Nephron progenitor cell (in vitro differentiated cells): ENCODE measurements at places on chromosomes 6 and 20.

DNA sequence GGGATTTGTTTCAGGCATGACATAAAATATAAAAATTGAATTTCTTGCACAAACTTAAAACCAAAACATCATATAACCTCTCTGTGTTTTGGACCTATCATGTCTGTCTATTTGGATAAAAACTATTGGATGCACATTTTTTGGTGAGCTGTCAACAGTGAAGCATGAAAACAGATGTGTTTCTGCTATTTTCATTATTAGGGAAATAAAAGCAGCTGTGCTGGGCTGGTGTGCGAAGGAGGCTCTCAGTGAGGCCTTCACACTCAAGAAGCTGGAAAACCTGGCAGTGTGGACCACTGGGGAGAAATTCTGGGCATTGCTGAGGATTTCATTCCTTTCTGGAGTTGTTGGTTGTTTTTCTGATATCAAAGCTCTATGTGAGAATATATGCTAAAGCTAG is 395.3 kb downstream of the GJA1 start:
- DNase-seq, result no peak

- no peak for DNase-seq
Observed at GRCh38 chr6:83265384-83265783, 72.2 kb downstream of the RWDD2A start.

DNA sequence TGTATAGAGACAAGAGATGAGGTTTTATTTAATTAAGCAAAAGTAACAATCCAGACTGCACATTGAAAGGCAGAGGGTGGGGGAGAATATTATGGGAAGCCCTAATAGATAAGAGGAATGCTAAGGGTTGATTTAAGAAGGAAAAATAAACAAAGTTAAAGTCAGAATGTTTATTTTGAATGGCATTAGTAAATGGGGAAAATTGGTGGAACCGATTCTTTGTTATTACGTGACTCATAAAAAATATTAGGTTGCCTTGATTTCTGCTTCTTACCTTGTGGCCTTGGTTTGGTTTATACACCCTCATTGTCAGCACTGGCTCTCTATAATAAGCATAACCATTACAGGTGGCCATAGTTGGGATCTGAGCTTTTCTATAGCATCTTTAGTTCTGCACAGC is 674.8 kb upstream of the CITED2 start:
- DNase-seq, result no peak

DNA sequence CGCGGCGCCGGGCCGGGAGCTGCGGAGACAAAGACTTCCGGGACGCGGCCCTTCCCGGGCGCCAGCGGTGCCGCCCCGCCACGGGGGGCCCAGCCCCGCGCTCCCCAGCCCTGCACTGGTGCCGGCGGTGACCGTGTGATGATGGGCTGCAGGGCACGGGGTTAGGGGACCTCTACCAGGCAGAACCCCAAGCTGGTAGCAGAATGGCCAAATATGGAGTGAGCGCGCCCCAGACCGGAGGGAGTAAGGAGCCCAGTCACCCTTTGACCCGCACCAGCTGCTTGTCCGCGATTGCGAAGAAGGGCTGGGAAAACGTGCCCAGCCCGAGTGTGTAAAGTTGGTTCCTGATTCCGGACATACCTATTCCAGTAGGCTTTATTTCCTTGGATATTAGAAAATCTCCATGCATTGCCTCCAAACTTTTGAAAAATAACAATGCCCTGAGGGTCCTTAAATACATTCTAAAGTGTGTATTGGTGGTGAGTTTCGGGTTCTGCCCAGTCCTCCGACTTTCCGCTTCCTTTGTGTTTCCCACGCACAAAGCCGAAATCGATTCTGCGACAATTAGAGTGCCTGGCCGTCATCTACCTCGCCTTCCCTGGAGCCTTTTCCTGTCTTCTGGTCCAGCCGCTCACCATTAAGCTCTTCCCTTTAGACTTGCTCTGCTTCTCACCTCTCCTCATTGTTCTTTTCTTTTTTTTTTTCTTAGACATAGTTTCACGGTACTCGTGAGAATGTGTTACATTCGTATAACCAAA is 1.1 kb downstream of the ABRACL start:
- DNase-seq, result peak; percentile 60

GRCh38 chr20:47468290-47469050 is 33.2 kb upstream of the NCOA3 start:
- no peak for DNase-seq

DNA sequence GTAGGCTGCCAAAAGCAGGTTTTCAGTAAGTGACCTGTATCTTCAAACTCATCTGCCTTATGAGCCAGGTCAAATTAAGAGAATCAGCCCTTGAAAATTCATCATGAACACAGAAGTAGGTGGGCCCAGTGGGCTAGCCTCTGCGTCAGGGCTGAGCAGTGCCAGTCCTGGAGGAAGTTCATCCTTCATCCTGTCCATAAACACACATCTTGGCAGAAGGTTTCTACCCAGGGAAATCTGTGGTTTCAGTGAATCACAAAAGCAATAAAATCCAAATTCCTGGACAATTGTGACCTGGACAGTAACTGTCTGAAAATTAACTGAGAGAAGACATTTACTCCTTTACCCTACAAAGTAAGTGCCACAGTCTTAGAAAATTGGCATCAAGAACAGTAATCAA is 72.4 kb downstream of the ATG5 start:
- DNase-seq, result no peak
